ENCODE measurements at places on chromosomes 12 and 14.

DNA sequence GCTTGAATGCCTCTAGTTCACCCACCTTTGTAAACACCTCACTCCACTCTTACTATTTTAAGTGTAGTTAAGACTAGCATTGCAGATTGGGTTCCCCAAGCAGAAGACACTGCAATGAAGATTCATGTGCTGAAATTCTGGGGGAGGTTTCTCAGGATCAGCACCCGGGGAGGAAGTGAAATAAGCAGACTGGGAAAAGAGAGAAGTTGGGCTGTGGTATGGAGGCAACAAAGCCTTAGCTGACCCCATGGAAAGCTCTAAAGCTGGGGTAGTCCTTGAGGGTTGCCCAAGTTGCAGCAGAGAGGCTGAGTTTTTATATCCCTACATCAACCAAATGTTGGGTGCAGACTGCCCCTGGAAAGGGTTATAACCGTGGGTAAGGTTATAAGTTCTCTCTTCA lies 23.9 kb upstream of the IGF1 start:
- no peak for DNase-seq

DNA sequence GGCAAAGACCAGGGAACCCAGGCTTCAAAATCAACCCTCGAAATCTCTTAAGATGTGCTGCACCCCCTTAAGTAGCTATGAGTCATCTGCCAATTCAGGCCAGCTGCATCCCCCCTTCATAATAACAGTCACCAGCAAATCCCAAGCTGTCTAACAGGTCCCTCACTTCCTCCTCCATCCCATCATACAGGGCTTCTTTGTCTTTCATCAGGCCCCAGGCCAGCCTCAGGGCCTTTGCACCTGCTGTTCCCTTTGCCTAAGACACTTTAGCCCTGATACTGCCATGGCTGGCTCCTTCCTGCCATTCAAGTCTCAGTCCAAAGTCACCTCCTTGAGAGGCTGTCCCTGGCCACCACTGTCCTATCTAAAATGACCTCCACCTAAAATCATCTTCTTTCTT lies 4.0 kb downstream of the RASAL1 start:
- peak; percentile 19 for DNase-seq

- DNase-seq = peak; percentile 80
These were observed 1.3 kb downstream of the OTOGL start for GRCh38 chr12:80100591-80100990.

DNA sequence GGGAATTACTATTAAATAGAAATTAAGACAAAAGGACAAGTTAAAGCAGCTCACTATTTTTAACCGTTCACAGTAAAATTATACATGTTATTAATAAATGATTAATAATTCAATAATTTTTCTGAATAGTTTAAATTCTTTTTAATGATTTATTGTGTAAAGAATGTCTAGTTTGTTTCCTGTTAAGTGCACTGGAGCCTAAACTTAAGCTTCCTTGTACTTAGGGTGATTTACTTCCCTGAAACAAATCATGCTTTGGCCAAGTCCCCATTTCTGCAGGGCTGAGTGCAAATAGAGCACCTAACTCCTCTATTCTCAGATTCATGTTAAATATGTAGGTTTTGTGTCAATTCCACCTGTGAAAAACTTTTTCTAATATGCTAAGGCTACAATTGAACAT lies 188.9 kb upstream of the PDZRN4 start:
- peak; percentile 43 for DNase-seq

GRCh38 chr12:103043531-103044486 lies 86.3 kb downstream of the ASCL1 start:
- DNase-seq = no peak

DNA sequence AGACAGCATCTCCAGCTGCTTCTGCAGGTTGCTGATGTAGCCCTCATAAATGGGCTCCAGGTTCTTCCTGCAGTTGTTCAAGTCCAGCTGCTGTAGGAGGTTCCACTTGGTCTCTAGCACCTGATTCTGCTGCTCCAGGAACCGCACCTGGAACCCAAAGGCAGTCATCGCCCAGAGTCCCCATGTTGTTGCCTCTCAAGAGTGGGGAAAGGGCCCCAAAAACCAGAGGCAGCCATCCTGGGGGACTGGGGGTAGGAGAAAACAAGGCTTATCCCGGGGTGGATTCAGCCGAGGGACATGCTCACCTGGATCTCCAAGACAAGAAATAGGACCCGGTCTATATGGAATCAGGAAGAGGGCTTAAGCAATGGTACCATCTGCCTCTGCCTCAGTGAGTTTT lies 2.3 kb downstream of the KRT72 start:
- DNase-seq = no peak

GRCh38 chr14:70707138-70708038 lies 65.7 kb downstream of the TTC9 start:
- DNase-seq = peak; percentile 96

DNA sequence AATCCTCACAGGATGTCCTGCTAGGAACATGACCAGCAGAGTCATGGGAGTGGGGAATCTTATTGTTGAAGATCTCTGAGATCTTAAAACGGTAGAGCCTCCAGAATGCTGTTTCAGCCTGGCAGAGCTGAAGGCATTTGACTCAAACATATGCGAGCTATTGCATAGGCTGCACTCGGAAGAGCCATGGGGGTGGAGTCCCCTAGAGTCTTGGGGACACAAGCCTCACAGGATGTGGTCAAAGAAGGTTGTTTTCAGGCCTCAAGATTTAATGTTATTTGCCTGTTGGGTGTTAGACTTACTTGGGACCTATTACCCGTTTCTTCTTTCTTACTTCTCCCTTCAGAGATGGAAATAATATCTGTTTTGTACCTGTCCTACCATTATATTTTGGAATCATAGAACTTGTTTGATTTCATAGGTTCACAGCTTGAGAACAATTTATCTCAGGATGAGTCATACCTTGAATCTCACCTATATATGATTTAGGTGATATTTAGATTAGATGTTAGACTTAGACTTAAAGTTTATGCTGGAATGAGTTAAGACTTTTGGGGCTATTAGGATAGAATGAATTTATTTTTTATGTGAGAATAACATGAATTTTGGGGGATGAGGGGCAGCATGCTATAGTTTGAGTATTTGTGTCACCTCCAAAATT lies 172.2 kb upstream of the ATP2B1 start:
- DNase-seq = no peak

DNA sequence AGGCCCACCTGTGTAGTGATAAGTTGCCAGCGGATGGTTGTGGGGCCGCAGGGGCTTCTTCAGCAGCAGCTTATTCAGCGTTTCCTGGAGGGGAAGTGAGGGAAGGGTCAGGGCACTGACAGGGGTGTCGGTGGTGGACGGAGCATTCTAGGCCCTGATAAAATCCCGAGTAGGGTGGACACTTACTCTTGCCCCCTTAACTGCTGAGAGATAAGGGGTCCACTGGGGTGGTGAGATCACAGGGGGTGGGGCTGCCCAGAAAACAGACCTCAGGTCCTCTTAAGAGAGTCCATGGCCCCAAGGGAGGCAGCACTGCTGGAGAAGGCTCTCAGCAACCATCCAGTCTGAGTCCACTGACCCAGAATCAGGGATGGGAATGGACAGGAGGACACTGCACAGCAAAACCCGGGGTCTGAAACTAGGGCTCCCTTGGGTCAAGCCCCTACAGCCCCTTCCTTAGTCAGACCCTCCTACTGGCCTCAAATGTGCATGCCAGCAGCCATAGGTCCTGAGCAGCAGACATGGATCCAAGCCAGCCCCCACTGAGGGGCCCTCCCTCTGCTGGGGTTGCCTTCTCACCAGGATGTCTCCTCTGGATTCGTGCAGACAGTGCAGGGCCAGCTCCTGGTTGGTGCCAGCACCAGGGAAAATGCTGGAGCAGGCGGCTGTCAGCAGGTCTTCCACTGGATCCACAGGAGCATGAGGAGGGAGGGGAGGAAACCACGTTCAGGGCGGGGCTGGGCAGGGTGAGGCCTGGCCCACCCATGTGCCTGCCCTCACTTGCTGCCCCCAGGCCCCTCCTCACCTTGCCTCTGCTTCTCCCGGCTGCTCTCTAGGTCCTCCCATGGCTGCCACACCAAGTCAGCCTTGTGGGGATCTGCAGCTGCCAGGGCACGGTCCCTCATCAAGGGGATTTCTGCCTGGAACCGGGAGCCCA lies 12.1 kb upstream of the PNMA1 start:
- DNase-seq = no peak

- DNase-seq = no peak
These were observed 149.7 kb downstream of the TTC7B start for GRCh38 chr14:90666571-90666970.

- DNase-seq = no peak
These were observed 677 bp downstream of the ATP2A2 start for GRCh38 chr12:110281549-110282299.

GRCh38 chr12:132587781-132588180 lies 22.6 kb downstream of the LRCOL1 start:
- no peak for DNase-seq

- DNase-seq = no peak
These were observed 12.9 kb downstream of the PRKCH start for GRCh38 chr14:61334197-61334701.

- DNase-seq = no peak
These were observed 366.0 kb downstream of the ZFP36L1 start for GRCh38 chr14:68426661-68427549.

DNA sequence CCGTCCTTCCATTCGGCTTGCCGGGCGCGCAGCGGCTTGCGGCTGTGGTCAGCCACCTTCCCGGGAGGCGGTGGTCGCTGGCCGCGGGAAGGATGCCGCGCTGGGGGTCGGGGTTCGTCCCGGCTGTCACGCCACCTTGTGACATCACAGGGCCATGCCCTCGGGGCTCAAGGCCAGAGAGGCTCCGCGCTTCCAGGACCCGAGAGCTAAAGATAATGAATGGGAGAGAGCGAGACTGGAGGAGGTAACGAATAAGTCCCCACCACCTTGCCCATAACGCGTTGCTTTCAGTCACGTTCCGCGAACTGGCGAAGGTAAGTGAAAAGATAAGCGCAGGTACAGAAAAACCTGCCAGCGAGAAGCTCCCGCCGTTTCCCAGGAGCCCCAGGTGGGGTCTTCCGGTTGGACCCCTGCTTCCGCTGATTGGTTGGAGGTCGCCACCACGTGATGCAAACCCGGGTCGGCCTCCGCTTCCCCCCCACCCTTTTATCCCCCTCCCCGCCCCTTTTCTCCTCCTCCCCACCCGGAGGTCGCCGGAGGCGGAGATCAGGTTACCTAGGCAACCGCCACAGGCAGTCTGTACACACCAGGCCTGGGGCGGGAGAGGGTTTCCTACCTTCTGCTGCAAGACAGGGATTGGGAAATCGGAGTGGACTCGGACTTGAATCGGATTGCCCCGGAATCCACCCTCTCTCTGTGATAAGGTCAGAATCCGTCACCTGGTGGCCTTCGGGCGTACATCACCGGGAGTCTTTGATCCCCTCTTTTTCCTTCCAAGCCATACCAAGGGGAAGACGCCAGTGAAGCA lies at the start of gene LRRC9:
Gene LRRC9 (plus strand): TSS at position 575 of the 808 bp plus-strand sequence.
- peak; percentile 50 for DNase-seq

DNA sequence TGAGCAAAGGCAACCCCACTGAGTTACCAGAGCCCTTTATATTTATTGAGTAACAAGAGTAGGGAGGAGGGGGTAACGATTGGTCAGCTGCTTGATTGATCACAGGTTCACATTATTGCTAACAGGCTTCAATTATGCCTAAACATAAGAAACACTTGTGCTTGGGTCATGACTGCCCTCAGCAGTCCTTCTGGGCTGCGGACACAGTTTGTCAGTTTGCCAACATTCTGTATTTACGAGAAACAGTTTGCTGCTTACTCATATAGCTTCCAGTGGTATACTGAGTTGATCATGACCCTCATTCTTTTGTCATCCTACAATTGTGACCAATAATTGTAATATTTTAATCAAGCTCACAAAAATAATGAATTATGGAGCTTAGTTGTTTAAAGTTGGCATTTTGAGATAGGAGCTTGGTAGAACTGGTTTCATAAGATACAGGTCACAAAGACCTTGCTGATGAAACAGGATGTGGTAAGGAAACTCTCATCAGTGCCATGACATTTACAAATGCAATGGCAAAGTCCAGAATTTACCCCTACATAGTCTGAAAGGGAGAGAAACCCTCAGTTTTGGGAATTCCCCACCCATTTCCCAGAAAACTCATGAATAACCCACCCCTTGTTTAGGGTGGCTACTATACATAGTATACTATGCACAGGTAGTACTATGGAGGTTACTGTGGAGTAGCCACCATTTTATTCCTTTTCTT lies 1421.0 kb upstream of the FLRT2 start:
- DNase-seq = no peak
